Natural killer cell treated with Interleukin-12 subunit alpha and Interleukin-12 subunit beta and Interleukin-15 and Interleukin-18, amount 100 ng/mL, for 72 hours (primary cell): ENCODE measurements at places on chromosomes 7 and 10. TPM values are rescaled to one million over a fixed set of nuclear protein-coding genes. Genes with fewer than 3 reads are reported as not detected.

ECHDC3 gene
- total RNA-seq, result 2.0 TPM

- H3K27me3 ChIP-seq, result peaks cover 19% of the 10 kb centered on the region
- no peak overlapping the region for H3K4me3 ChIP-seq
- H3K4me1 ChIP-seq, result peaks cover 14% of the 10 kb centered on the region
- no peak overlapping the region for H3K27ac ChIP-seq
- H3K36me3 ChIP-seq, result no peaks in the 10 kb centered on the region
- DNase-seq, result no peak
These were observed 39.7 kb upstream of the EPHB6 start for GRCh38 chr7:142815134-142815533.

GRCh38 chr7:55533050-55533728 lies 39.1 kb downstream of the VOPP1 start:
- H3K27ac ChIP-seq, result peak overlapping the region; percentile 89
- peak overlapping the region; percentile 67 for H3K4me3 ChIP-seq
- no peaks in the 10 kb centered on the region for H3K27me3 ChIP-seq
- H3K4me1 ChIP-seq, result peaks cover 84% of the 10 kb centered on the region

EPHB6 gene
- 0.64 TPM for total RNA-seq

EN2 gene
- 0.07 TPM for total RNA-seq

EPHA1 gene
- 0.21 TPM for total RNA-seq

- no peak overlapping the region for H3K27ac ChIP-seq
- H3K27me3 ChIP-seq, result peaks cover 40% of the 10 kb centered on the region
- no peak for DNase-seq
- H3K4me1 ChIP-seq, result no peaks in the 10 kb centered on the region
These were observed 9.0 kb upstream of the ADCYAP1R1 start for GRCh38 chr7:31043051-31043471.

GRCh38 chr10:59675812-59676211 lies 33.8 kb downstream of the SLC16A9 start:
- H3K27me3 ChIP-seq, result peaks cover 6% of the 10 kb centered on the region
- H3K4me3 ChIP-seq, result no peak overlapping the region
- no peaks in the 10 kb centered on the region for H3K36me3 ChIP-seq
- H3K4me1 ChIP-seq, result no peaks in the 10 kb centered on the region
- DNase-seq, result no peak

GRCh38 chr7:126210707-126211106 lies 1042.0 kb downstream of the GRM8 start:
- no peak overlapping the region for H3K4me3 ChIP-seq
- H3K27me3 ChIP-seq, result no peaks in the 10 kb centered on the region
- no peak overlapping the region for H3K27ac ChIP-seq
- no peaks in the 10 kb centered on the region for H3K4me1 ChIP-seq
- DNase-seq, result no peak
- H3K36me3 ChIP-seq, result no peaks in the 10 kb centered on the region

DNA sequence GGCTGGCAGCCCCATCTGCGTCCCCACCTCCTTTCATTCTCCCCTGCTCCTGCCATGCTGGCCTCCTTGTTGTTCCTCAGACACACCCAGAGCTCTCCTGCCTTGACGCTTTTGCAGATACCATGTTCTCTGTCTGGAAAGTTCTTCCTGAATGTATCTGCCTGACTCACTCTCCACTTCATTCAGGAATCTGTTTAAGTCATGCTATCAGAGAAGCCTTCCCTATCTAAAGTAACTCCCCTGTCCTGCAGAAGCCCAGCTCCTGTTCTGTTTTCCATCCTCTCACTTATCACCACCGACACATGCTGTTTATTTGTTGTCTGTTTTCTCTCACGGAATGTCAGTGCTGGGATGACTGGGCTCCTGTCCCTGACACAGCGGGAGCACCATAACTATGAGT lies 82.0 kb downstream of the AFAP1L2 start:
- no peak overlapping the region for H3K27ac ChIP-seq
- H3K36me3 ChIP-seq, result no peaks in the 10 kb centered on the region
- no peaks in the 10 kb centered on the region for H3K4me1 ChIP-seq
- peaks cover 5% of the 10 kb centered on the region for H3K27me3 ChIP-seq

COPS6 gene
- total RNA-seq, result 81.8 TPM
